ENCODE measurements at places on chromosomes 5 and 9. TPM values are rescaled to one million over a fixed set of nuclear protein-coding genes. Genes with fewer than 3 reads are reported as not detected.

DNA sequence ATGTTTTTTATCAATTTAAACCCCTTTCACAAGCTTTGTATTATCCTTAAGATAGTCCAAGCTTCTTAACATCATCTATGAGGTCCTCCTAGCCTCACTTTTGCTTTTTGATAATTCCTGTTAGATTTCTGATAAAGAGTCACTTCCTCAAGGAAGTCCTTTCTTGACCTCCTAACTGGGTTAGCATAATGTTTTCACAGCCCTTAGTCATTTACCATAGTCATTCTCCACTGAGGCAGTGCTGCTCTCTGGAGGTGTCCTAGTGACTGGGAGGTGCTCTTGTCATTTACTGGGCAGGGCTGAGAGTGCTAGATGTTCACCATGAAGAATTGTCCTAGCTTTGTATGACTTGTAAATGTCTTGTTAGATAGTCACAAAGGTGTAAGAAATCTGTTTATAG, 26.4 kb downstream of the TNPO1 start:
- no peak for DNase-seq

The HCN1 gene
- total RNA-seq, result 6.9 TPM

GRCh38 chr9:111805830-111806241, 11.1 kb upstream of the SHOC1 start:
- no peak for DNase-seq

DNA sequence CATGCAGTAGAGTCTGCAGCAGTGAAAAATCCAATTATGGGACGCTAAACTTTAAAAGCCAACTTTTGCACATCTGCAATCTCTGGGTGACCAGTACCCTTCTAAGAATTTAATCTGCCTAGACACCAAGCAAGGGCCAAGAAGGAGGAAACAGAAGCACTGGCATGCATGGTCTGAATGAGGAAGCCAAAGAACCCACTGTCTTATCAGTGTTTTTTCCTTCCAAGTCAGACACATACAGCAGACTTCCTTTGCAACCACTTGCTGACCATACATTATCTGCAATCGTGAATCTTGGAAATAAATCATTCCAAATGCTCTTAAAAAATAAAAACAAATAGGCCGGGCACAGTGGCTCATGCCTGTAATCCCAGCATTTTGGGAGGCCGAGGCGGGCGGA, 65.9 kb downstream of the DEPDC1B start:
- DNase-seq, result no peak

GRCh38 chr9:105890046-105890822, 195.9 kb downstream of the TMEM38B start:
- DNase-seq, result no peak

DNA sequence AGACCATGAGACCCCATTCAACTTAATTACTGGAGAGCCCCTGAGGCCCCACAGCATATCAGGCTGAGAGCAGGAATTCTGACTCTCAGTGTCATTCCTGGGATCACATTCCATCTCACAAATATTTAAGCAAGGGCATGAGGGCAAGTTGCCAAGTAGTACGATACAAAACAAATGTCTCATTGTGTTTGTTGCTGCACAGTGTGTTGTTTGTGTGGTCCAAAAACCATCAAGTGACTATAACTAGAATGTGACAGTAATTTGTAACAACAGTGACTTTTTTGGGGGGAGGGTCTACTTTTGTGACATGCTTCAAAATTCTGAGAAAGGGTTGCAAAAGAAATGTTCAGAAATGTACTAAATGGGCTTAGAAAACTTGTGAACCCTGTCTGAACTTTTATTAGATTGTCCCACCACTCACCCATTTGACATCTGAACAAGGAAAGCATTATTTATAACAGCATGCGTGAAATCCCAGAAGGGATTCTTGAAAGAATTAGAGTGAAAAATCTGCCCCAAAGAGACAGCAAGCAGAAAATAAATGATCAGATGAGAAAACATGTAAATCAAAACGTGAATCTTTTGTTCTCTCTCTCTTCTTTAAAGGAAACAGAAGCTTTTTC, 347.0 kb downstream of the NTRK2 start:
- no peak for DNase-seq

DNA sequence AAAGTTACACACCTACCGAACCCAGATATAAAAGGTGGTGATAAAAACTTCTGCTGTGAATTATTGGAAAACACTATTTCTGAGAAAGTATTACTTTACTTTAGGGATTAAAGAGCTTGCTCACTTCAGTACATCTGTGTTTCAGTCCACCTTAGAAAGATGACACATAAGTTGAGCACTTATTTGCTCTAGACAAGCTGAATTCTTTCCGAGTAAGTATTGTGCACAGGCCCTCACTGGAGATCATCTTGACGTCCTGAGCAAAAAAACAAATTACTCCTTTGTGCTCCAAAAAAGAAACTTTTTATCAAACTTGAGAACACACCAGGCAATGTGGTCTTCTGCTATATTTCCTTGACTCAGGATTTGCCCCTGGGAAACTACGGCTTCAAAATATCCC, 231.0 kb upstream of the GRAMD2B start:
- no peak for DNase-seq

The AQP3 gene
- 3.0 TPM for total RNA-seq

The ADAMTSL1 gene
- 1.2 TPM for total RNA-seq

The LECT2 gene
- total RNA-seq, result not detected

DNA sequence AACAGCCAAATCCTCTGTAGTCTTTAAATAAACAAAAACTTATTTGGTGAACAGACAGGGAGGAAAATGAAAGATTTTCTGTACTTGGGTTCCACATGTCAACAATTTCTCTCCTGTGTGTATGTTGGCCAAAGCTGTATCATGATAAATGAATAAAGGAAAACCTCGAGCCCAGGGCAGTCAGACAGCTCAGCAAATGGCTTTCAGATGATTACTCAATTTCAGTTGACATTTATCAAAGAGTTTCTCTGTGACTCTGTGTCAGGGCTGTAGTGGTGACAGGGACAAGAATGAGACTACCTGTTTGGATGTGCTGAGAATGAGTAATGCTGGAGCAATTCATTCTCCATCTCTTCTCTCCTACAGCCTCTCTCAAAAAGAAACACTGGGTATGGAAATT, 45.7 kb upstream of the PTGS1 start:
- no peak for DNase-seq

GRCh38 chr9:124593651-124594058, 86.5 kb upstream of the NR5A1 start:
- peak; percentile 31 for DNase-seq

DNA sequence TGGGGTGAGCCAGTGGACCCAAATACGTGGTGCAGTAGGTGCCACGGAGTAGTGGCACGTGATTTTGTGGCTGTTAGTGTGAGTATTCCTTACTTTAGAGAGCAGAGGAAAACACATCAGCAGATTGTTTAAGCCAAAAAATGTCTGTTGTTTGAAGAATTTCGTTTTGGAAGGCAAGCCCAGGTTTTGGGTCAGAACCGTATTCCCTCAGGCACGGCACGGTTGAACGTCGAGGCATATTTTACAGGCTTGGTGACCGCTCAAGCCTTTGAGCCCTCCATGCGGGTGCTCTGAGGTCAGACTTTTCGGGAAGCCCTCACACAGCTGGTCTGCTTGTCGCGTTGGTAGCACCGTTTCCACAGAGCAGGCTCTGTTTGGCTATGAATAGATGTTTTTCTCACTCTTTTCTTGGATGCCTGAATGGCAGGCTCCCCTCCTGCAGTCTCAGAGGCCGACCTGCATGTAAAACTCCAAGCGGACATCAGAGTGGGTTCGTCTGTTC, 27.2 kb downstream of the NEK6 start:
- no peak for DNase-seq

The EGFLAM gene
- total RNA-seq, result 1.1 TPM

DNA sequence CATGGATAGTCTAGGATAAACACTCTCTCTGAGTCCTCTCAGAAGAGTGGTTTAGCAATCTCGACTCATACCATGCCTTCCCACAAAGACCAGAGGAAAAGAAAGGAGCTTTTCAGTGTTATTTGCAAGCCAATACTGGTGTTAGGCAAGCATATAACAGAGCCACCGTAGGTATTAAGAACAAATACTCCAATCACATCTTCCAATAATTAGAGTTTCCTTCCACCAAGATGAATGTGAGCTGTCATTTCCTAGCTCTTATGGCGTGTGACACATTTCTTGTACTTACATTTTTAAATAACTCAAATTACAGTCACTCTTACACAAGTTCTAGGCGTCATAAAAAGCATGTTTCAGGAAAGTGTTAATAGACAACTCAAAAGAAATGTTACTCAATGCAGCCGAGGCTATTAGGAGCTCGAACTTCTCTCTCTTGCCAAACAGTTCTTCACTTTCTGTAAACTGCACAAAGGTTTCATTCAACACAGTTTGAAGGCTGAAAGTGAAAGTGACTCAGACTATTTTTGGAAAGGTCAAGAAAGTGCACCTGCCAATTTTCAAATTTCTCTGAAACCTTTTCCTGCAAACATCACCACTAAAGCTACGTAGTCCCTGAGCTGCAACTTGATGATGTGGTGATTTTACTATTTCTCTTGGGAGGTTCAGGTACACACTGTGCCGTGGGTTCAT, 153.8 kb downstream of the AUH start:
- no peak for DNase-seq

The C9 gene
- 0.21 TPM for total RNA-seq

GRCh38 chr5:139682016-139682975, 34.1 kb downstream of the CXXC5 start:
- no peak for DNase-seq

The FOXD4 gene
- 0.21 TPM for total RNA-seq

DNA sequence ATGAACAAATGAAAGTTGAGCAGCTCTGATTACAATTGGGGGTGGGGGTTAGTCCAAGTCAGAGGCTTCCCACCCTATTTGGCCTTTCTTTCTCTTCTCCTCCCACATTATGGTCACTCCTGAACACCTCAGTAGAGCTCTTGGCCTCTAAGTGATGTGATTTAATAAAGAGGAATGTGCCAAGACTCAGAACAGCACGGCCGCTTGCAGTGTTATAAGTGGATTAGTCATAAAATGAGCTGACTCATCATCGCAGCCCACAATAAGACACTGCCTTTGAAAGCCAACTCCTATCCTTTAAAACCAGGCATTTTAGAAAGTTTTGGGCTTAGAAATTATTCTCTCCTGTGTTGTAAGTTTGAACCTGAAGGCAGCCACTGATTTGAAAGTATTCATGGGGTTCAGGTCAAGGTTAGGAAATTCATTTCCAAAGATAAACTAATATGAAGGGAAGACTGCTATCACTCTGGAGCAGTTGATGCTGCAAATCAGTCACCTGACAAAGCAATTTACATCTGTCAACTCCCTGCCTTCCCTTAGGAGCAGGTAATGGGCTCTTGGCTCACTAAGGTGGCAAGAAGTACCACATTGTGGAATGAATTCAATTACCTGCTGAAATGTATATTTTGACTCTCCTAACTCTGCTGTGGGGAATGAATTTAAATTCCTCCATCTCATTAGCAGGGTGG, 283.6 kb upstream of the NMUR2 start:
- DNase-seq, result no peak

The ZNF462 gene
- 101 TPM for total RNA-seq

The PHYHD1 gene
- 20.0 TPM for total RNA-seq

- no peak for DNase-seq
Measured at GRCh38 chr9:25733336-25733982, 55.2 kb upstream of the TUSC1 start.

- DNase-seq, result no peak
Measured at GRCh38 chr9:129886226-129887174, 51.2 kb downstream of the USP20 start.

DNA sequence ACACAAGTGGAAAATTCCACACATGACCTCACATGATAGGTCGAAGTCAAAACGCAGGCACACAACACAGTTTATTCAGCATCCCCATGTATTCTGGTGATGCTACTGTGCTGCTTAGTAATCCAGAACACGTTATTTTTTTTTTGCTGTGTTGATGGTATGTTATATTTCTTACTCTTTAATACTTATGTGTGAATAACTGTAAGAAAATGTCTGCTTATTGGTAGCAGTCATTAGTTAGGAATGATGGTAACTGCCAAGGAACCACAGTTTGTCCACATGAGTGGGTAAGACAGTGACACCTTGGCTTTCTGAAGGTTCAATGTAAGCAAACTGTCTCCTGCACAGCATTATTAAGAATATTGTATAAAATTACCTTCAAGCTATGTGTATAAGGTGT, 107.7 kb upstream of the DAPK1 start:
- DNase-seq, result no peak

DNA sequence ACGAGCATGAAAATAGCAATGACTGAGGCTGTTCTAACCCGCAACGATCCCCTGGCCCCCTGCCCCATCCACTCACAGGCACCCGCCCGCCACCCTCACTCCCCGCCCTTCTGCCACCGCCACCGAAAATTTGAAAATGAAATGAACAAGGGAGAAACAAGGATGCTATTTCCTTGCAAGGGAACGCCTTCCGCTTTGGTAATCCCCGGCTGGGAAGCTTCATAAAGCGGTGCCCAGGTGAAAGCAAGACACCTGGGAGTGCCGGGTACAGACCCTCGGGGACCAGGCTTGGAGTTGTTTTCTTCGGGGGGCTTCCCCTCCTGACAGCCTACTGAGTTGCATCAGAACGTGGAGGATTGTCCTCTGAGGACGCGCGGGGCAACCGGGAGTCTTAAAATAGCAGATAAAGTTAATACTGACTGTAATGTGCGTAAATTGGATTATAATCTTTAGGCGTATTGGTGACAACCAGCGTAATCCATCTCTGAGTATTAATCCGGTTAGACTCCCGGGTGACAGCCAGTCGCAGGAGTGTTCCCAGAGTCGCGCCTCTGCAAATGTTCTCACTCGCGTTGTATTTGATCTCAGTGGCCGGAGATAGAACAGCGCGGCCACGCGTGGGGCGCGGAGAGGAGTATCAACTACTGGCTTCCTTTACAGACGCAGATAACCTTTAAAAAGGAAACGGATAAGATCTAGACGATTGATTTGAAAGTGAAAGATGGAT, 885 bp upstream of the MLLT3 start:
- DNase-seq, result peak; percentile 22

DNA sequence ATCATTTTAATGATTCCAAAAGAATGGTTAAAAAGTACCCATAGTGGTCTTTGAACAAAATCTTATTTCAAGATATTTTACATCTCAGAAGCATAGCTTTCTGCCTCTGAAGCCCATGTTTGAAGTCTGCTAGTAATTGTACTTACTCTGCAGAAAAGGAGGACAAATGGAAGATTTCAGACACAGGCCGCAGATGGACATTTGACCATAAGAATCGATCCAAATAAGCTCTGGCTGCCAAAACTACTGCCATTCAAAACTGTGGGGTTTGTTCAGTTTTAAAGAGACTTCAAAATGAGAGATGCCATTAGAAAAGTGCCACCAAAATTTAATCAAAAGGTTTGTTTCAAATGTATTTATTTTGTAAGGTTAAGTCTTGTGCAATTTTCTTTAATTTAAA, 306.7 kb downstream of the DTWD2 start:
- no peak for DNase-seq

DNA sequence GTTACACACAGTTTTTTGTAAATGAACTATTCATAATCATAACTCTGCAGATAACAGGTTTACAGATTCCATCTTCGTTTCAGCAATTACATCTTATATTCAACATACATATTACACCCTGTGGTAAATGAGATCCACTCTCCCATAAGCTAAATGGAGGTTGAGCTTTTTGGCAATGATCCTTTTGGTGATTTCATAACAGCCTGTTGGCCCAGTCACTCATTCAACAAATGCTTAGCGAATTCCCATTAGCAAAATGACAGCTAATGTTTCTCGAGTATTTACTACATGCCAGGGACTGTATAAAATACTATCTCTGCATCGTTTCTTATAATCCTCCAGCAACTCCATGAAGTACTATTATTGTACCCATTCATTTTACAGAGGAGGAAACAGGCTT, 25.4 kb upstream of the AGXT2 start:
- DNase-seq, result no peak

GRCh38 chr5:34474573-34475021, 181.5 kb upstream of the RAI14 start:
- no peak for DNase-seq
